ENCODE measurements at places on chromosomes 1 and 21.

DNA sequence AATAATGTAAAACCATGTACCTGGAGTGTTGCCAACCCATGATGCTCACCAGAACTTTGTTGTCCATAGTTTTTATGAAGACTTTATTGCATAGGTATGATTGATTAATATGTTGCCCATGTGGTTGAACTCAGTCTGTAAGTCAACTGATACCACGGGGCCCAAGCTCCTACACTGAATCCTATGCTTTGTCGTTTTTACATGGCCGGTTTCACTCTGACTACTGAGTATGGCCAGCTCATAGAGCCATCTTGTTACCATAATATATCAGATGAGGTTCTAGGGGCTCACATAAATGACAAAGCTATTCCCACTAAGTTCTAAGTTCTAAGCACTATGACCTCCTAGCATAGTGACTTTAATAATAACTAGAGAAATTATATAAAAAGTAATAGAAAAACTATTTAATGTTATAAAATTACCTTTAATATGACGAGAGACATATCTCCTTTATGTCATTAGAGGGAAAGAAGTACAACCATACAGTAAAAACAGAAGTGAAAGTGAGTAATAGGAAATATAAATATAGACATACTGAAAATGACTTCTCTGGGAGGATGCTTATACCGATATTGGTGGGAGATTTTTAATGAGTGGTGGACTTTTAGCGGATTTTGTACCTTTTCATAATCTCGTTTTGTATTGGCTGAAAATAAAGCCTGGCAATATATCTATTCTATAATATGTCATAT is 983.4 kb upstream of the PRMT6 start:
- no peak for DNase-seq

- DNase-seq, result no peak
Measured at GRCh38 chr1:87318806-87319205, 9.9 kb upstream of the LMO4 start.

DNA sequence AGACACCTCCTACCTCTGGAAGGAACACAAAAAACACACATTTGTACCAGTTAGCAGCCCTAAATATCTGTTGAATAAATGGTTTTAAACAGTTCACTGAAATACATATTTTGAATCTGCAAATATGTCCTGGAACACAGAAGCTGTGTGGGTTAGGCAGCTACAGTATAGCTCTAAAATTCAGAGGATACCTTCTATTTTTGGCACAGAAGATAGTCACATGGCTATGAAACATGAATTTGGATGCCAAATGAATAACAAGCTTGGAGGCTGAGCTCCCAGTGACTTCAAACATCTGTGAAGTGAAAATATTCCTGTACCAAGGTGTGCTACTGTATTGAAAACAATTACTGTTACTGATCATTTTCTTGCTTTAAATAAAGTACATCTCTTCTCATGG is 391.5 kb upstream of the ADGRL2 start:
- no peak for DNase-seq

GRCh38 chr1:181704546-181704945 is 221.2 kb downstream of the CACNA1E start:
- no peak for DNase-seq

DNA sequence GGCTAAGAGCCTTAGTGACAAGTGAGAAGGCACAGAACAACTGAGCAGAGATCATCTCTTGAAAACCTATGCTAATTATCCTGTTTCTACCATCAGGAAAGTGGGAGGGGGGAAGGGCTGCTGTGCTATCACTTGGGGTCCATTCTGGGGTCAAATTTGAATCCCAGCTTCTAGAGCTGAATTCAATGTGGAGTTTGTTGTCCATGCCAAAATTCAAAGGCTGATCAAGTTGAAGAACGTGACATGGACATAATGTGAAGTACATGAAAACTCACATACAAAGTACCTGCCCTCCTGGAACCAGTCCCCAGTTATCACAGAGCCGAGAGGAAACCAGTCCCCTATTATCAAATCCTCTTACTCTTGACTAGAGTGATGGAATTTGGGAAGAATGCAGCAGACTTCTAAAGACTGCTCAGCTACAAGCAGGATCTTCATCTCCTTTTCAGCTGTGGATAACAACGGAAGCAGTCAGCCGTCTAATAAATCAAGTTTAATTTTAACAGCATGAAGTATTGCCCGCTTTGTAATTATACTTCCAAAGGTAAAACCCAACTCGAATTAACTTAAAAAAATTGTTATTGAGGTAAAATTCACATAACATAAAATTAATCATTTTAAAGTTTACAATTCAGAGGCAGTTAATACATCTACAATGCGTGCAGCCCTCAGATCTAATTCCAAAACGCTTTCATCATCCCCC is 78.3 kb downstream of the SLC45A1 start:
- DNase-seq, result no peak

DNA sequence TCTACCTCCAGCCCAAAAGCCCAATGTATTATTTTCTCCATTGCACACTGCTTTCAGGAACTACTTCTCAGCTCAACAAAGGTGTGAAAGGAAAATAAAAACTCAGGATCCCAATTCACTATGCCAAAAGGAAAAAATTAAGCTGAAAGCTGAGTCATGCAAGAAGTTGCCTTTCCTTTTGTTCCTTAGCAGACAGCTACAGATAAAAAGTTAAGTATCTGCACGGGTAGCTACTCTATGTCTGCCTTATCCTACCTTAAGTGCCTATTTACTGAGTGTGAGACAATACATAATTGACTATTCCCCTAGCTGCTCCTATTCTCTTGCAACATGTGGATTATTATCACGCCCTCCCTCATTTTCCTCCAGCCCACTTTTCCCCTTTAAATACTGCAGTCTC is 84.1 kb downstream of the ADCY10 start:
- no peak for DNase-seq

DNA sequence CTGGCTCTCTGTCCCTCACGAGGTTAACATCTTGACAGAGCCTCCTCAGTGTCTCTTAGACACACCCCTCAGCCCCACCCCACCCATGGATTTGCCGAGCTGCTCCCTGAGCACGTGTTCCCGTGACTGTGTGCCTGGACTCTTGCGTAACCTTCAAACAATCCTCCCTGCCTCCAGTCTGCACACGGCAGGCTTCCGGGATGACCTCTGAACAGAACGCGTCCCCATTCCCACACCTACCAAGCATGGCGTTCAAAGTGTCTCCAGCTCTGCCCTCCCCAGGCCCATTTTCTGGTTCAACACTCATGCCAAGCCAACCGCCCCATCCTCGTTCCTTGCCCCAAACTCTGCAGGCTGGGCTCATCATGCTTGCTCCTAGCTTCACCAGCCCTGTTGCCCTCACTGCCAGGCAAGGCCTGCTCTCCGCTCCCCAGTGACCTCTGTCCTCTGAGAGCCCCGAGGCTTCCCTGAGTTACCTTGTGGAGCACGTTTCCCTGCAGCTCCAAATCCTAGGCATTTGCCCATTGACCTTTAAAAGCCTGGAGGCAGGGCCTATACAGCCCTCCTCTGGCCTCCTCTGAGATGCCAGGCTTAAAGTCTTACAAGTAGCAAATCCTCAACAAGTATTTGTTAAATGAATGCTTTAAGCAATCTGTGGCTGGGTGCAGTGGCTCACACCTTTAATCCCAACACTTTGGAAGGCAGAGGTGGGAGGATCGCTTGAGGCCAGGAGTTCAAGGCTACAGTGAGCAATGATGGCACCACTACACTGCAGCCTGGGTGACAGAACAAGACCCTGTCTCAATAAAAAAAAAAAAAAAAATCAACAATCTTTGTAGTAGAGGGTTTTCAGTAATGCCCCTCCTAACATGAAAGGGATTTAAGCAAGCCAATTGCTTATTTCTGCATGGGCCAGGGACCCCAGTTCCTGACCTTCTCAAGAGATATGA is 5.0 kb downstream of the AGT start:
- DNase-seq, result peak; percentile 58

DNA sequence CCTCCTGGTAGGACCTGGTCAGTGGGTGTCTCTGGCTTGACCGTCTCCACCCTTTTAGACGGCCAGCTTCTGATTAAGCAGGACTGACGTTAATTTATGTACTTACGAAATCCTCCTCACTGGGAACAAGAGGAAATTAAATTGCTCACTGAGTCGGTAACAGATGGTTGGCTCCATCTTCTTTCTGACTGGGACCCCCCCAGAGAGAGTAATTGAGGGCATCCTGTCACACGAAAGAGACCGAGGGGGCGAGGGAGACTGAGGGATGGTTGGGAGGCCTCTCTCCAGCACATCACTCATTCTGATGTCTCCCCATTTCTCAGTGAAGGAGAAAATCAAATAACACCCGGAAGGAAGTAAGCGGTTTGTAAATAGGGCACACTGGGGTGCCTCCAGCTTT is 104.8 kb downstream of the OMA1 start:
- DNase-seq, result no peak

DNA sequence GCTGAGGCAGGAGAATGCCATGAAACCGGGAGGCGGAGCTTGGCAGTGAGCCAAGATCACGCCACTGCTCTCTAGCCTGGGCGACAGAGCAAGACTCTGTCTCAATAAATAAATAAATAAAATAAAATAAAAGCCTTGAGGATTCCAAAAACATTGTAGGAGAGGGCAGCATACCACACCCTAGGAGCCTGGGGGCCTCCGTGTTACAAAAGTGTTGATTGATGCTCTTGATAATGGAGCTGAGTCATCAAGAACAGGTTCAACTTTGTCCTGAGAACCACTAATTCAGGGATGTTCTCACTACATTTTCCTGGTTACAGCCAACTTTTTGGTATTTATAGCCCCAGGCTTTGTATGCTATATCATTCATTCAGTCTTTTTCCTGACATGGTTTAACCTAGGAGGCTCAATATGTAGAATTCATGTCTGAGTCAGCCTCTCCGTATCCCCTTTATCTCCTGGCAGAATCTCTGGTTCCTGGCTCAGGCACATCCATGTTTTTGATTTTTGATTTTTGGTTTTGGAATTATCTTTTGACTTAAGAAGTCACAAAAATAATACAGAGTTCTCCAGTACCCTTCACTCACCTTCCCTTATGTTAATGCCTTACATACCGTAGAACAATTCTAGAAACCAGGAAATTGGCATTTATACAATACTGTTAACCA is 69.4 kb downstream of the LRRC8D start:
- DNase-seq, result peak; percentile 67

- no peak for DNase-seq
Measured at GRCh38 chr1:106880226-106880625, 176.2 kb upstream of the PRMT6 start.

GRCh38 chr21:43750339-43751033 is 25.6 kb downstream of the CSTB start:
- DNase-seq, result no peak

DNA sequence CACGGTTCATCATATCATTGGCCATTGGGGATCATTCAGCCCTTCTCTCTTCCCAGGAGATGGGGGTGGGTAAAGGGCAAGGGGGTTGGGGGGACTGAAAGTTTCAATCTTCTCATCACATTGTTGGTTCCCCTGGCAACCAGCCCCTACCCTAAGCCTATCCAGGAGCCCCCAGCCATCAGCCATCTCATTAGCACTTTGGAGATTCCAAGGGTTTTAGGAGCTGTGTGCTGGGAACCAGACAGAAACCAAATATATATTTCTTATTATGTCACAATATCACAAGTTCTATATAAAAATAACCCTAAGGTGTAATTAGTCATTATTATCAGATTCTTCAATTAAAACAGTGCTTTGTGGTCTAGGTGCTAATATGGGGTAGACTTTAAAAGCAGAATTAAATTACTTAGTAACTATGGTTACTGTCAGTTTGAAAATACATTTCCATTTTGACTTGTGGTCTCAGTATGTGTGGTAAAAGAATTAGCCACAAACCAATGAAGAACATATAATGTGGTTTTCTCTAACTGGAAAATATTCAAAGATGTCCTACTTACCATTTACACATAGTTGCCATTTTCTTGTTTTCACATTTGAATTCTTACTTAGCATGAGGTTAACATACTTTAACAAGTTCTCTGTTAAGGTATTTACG is 28.1 kb downstream of the IL23R start:
- DNase-seq, result no peak

- DNase-seq, result no peak
Measured at GRCh38 chr1:242056988-242057744, 58.3 kb upstream of the MAP1LC3C start.

DNA sequence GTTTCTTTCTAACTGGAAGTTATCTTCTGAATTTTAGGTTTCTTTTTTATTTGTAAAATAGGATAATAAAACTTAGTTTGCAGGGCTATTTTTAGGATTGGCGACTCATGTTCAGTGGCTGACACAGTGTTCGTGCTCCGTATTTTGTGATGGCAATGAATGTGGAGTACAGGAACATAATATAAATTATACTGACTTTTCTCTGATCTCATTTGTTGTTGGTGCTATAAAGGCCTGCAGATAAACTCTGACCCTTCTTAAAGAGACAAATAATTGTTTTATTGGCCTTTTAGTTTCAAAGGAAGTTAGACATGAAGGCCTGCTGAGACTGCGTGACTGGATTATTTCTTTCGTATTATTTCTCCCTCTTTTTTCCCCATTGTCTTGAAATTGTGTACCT is 339.6 kb downstream of the PDE4B start:
- no peak for DNase-seq

GRCh38 chr1:78540048-78540447 is 49.3 kb downstream of the PTGFR start:
- no peak for DNase-seq

- DNase-seq, result no peak
Measured at GRCh38 chr21:45296638-45297037, 8.9 kb upstream of the POFUT2 start.

DNA sequence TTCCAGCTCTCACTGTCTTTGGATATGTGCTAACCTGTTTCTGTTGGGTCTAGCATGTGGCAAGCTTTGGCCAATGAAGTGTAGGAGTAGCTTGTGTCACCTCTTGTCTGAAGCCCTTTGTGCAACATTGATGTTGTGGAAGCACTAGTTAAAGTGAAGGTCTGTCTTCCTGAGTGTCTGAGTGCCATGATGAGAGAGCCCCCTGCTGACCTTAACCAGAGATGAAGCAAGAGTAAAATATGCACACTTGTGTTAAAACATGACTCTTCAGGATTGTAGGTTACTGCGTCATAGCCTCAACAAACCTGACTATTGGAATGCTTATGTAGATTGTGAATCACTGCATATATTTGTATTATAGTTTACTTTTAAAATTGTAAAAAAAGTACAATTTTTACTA is 103.7 kb downstream of the NCAM2 start:
- peak; percentile 5 for DNase-seq

- DNase-seq, result peak; percentile 31
Measured at GRCh38 chr1:198234520-198235251, 77.9 kb downstream of the NEK7 start.

DNA sequence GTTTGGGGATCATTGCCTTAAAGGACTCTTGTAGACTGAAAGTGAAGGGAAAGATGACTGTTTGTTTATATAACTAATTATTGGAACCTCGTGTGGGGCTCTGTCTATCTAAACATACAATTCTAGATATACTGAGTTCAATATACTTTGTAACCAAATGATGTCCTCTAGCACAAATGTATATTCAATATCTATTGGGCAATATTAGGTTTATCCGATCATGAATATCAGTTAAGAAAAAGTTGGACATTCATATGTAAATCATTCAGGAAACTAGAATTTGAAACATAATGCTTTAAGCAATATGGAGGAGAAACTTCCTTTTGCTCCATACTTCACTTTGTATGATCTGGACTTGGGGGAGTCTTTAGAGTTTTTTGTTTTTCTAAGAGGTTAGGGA is 8.9 kb upstream of the RC3H1 start:
- no peak for DNase-seq

- DNase-seq, result no peak
Measured at GRCh38 chr1:169044971-169045370, 61.5 kb upstream of the ATP1B1 start.

GRCh38 chr1:15956150-15956549 is 19.8 kb downstream of the ZBTB17 start:
- no peak for DNase-seq
